Lower leg skin (tissue), 4 donors: ENCODE measurements at places on chromosomes 16 and 17.

DNA sequence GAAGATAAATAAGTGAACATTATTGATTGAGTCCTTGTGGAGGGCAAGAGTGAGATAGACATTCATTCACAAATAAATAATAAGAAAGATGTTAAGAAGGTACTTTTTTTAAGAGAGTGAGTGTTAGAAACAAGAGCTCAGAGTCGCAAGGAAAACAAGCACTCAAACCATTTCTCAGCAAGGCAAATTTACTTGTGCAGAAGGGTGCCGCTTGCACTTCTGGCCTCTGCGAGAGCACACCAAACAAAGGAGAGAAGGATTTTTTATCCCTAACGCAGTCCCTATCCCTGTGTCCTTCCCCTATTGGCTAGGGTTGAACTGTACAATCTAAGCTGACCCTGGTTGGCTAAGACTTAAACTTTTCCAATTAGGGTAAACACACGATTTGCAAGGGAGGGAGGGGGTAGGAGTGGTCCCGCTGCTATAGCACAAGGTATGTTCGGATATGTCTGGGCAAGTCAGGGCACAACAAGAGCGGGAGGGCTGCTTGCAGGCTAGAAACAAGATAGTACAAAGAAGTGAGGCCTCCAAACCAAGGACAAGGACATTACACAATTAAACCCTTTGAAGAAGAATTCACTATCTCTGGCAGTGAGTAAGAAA is 156.2 kb downstream of the PPM1E start:
- DNase-seq = no peak

DNA sequence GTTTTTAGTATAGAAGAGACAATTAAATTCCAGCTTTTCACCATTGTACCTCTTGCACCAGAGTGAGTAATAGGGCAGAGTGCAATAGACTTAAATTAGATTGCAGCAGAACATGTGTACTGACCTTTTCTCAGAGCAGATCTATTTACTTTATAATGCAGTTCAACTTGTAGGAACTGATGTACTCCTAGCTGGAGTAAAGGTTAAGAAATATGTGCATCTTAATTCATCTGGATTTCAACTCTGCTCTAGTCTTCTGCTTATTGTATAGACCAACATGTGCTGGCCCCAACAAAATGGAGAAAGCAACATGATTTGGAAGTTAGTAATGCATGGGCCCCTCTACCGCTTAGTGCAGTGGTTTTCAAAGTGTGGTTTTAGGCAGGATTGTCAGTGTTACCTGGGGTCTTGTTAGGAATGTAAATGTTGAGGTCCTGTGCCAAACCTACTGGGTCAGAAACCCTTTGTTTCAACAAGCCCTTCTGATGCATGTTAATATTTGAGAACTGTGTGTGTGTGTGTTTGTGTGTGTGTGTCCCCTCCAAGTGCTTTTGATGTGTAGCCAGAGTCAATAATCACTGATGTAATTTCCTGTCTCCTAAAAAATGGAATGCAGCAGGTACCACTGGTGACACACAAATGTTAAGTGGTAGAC is 138.6 kb downstream of the TOX3 start:
- DNase-seq = no peak

DNA sequence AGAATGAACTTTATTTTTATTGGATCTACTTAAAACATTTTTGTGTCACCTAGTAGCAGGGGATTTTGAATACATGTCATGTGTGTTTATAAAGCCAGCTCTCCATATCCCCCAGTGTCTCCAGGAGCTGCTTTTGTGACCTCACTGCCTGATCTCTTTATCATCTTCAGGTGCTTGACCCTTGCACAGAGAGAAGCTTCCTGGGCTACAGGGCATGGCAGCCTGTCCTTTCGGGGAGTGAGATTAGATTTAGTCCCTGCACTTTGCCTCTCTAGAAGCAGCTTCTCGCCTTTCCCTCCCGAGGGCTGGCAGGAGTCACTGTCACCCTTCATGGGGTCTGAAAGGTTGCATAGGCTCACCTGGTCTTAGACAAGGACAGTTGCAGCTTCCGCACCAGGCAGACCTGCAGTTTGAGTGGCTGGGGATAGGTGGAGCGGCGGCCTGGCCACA is 42.7 kb downstream of the PGS1 start:
- no peak for DNase-seq

- no peak for DNase-seq
These were observed 107.2 kb downstream of the PITPNC1 start for GRCh38 chr17:67484261-67484660.

DNA sequence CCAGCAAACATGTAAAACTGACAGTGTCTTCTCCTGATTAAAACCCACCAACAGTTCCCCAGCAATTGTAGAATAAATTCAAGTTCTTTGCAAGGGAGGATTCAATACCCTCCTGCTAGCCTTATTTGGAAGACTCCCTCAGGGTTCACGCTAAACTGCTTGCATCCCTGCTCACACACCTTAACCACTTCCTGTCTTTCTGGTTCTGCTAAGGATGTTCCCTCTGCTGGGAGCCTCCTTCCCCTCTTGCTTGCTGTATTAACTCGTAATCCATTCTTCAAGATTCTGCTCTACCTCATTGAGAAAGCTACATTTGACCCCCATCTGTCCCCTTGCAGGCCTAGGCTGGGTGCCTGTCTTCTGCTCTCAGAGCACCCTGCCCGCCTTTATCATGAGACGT is 2.3 kb upstream of the SHISA6 start:
- DNase-seq = no peak

- no peak for DNase-seq
These were observed 55.8 kb downstream of the SLFN5 start for GRCh38 chr17:35298639-35299038.

- no peak for DNase-seq
These were observed 242.5 kb upstream of the N4BP1 start for GRCh38 chr16:48852458-48852857.

DNA sequence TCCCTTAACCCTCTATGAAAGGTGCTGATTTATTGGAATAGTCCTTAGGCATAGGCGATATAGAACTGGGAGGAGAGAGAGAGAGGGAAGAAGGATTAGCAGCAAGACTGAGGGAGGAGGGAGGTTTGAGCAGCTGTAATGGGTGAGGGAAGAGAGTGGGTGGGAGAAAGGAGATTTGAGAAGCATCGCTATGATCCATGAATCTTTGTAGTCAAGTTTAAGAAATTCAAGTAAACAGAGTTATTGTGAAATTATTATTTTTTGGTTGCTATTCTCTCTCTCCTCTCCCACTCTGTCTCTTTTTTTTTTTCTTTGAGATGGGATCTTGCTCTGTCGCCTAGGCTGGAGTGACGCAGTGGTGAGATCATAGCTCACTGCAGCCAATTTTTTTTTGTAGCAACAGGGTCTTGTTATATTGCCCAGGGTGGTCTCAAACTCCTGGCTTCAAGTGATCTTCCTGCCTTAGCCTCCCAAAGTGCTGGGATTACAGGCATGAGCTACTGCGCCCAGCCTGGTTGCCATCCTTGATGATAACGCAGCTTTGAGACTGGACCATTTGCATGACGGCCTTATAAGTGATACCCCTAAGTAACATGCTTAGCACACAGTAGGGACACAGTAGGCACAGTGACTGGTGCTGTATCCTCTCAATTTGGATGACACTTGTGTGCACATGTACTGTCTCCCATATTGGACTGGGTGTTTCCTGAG is 21.0 kb upstream of the TNS4 start:
- DNase-seq = peak; percentile 75

DNA sequence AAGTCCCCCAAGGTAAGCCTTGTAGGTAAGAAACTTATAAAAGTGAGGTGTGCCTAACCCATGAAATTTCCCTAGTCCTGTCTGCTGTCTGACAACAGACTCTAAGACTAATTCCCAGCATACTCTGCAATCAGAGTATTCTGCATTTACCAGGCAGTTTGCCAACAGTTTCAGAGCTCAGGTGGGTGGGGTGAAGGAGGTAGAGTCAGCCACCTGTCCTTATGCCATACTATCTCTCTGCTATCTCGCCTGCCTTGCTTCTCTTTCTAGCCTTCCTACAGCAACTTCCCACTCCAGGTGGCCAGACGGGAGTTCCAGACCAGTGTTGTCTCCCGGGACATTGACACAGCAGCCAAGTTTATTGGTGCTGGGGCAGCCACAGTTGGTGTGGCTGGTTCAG is 2.3 kb downstream of the ATP5MC1 start:
- no peak for DNase-seq
